ENCODE measurements at places on chromosomes 2 and 18. TPM values are rescaled to one million over a fixed set of nuclear protein-coding genes. Genes with fewer than 3 reads are reported as not detected.

The ADRA2B gene
- not detected for polyA plus RNA-seq

The NOTO gene
- not detected for polyA plus RNA-seq

DNA sequence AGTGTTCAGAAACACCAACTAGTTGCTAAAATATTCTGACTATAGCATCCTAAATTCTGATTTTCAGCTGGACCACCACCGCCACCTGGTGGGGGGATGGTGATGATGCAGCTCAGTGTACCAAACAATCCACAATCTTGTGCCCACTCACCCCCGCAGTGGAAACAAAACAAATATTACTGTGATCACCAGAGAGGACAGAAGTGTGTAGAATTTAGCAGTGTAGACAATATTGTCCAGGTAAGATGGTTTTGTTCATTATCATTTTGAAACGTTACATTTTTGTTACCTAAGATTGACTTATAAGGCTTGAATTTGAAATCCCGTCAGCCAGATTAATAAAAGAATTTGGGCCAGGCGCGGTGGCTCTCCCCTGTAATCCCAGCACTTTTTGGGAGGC, 31.7 kb upstream of the UBXN4 start:
- no peak overlapping the region for H3K4me3 ChIP-seq
- DNase-seq = peak; percentile 48
- H3K4me1 ChIP-seq = no peaks in the 10 kb centered on the region
- H3K36me3 ChIP-seq = no peaks in the 10 kb centered on the region

- peaks cover 12% of the 10 kb centered on the region for H3K36me3 ChIP-seq
- H3K27ac ChIP-seq = peak overlapping the region; percentile 91
- H3K4me1 ChIP-seq = peaks cover 2% of the 10 kb centered on the region
- no peak overlapping the region for H3K4me3 ChIP-seq
These were observed 1.6 kb upstream of the MTA3 start for GRCh38 chr2:42566837-42567321.

DNA sequence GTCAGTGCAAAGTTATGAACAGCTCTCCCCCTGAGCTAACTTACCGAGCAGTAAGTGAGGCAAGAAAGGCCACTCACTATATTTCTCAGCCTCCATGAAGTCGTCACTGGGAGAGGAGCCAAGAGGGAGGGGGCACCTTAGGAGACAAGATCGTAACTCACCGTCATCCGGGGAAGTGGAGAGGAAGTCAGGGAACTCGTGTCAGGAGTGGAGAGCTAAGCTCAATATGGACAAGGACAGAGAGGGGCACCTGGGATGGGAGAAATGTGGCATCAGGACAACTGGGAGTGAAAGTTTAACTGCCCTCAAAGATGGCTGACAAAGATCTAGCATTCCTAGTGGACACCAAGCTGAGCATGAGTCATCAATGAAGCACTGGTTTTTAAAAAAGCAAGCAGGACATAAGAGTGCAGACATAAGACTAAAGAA, 37.1 kb downstream of the BCL11A start:
- H3K27me3 ChIP-seq = no peaks in the 10 kb centered on the region
- H3K27ac ChIP-seq = no peak overlapping the region
- H3K4me3 ChIP-seq = no peak overlapping the region
- H3K36me3 ChIP-seq = no peaks in the 10 kb centered on the region

All from small intestine (tissue), 16 donors.